Fibroblast of skin of left quadriceps (primary cell): ENCODE measurements at places on chromosomes 3 and 15.

- DNase-seq, result no peak
Observed at GRCh38 chr3:27319847-27320526, 49.2 kb downstream of the NEK10 start.

DNA sequence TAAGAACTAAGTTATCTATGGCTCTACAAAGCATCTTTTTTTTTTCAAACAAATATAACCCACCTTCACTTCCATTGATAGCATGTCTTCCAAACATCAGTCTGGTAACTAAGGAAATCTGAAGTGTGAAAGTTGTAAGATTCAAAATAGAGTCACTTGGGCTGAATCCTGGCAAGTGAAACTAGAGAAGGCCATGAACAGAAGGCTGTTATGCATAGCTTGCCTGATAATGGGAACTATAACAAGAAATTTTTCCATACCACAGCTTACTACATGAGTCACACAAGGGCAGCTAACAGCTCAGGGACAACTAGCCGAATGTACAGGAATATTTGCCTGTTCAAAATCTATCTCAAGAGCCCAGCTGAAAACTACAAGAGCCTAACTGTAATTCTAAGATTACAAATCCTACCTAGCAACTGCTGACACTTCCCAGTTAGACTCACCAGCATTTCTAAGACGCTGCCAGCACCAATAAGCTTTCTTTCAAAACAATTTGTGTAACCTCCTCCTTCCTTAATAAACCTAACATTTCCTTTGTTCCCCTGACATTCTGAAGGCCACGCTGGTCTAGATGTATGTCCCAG, 1066.5 kb downstream of the PLOD2 start:
- peak; percentile 36 for DNase-seq

DNA sequence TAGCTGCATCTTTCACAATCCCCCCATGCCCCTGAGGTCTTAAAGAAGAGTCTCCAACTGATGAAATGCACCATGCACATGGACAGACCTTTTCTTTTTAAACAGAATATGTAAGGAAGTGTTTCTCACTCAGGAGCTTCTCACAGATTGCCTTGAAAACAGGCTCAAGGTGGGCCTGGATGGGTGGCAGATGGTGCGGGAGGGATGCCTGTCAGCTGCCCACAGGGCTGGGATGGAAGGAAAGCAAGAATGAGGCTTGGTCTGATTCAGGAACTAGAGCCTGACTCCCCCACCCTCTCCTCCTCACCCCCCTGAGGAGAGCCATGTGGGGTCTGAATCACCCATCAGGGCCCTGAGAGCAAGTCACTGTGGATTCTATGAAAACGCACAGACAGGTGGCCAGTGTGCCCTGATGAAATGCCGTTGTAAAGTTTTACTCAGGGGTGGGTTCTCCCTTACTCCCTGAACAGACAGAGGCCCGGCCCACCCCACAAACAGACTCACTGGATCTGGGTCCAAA, 67.2 kb downstream of the UMPS start:
- no peak for DNase-seq

GRCh38 chr3:151301787-151302186, 14.8 kb downstream of the GPR87 start:
- DNase-seq, result peak; percentile 62

DNA sequence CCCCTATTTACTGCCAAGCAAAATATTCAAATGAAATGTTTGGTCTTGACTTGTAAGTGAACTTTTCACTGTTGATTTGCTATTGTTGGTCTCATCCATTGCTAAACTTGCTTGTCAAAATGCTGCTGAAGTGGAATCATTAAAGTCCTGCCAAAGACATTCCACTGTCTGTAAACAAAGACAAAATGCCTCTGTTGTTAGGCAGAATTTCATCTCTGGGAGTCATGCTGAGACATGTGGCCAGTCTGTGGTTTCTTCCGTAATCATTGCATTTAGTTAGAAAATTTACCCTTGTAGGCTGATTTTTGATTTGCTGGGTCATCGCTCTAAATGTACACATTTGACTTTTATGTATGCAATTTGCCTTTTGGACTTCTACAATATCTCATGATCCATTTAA, 577.7 kb downstream of the MECOM start:
- DNase-seq, result peak; percentile 86

- no peak for DNase-seq
Observed at GRCh38 chr3:139187648-139188047, 143.0 kb upstream of the PRR23C start.

- no peak for DNase-seq
Observed at GRCh38 chr3:42098171-42098570, 7.0 kb downstream of the TRAK1 start.

GRCh38 chr3:196202516-196202970, 8.7 kb downstream of the ZDHHC19 start:
- no peak for DNase-seq

- DNase-seq, result no peak
Observed at GRCh38 chr15:98896002-98896721, 111.4 kb downstream of the PGPEP1L start.

DNA sequence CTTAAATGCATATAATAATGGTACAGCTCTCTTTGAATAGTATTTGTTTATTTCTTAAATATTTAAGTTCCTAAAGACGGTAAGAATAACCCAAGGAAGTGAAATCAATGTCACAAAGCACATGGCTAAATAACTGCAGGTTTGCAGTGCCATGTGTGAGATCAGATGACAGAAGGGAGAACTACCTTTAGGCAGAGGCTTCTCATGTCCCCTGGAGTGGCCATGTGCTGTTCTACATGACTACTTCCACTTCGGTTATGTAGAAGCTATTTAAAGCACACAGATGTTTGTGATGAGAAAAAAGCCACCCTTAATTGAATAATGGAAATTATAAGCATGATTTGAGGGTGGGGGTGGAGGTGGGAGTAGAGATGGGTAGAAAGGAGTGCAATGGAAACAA, 109.1 kb downstream of the UBE3A start:
- DNase-seq, result no peak

DNA sequence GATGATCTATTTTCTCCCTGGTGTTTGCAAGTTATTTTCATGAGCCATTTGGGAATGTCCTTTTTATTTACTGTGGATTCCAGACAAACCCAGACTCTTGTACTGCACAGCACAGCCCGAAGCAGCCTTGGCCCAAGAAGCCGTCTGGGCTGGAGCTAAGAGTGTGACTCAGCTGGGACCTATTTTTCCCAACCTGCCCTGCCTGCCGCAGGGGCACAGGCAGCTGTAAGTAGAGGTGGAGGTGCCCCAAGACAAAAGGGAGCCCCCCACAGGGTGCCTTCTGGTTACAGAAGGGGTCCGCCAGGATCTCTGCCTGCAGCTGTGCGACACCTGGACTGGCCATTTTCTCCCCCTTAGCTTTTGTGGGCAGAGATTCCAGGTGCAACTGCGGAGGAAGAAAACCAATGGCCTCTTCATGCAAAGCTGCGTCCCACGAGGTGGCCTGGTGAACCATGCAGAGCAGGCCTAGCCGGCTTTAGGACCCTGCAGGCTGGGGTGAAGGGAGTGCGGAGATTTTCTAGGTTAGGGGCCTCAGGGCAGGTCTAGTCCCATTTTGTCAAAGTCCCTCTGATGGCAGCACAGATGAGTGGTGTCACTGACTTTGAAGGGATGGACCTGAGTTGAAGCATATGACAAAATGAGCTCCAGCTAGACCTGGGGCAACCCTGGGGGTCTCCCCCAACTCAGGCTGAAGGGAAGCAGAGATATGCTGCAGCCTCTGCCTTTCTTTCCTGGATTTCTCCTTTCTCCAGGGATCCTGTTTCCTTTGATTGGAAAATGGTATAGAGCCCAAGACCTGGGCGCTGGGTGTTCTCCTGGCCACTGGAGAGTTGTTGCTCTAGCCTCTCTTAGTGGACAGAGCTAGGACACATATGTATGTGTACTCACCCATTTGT, 131.2 kb downstream of the KLF13 start:
- peak; percentile 15 for DNase-seq

- no peak for DNase-seq
Observed at GRCh38 chr15:36901012-36901411, 199.3 kb downstream of the MEIS2 start.

DNA sequence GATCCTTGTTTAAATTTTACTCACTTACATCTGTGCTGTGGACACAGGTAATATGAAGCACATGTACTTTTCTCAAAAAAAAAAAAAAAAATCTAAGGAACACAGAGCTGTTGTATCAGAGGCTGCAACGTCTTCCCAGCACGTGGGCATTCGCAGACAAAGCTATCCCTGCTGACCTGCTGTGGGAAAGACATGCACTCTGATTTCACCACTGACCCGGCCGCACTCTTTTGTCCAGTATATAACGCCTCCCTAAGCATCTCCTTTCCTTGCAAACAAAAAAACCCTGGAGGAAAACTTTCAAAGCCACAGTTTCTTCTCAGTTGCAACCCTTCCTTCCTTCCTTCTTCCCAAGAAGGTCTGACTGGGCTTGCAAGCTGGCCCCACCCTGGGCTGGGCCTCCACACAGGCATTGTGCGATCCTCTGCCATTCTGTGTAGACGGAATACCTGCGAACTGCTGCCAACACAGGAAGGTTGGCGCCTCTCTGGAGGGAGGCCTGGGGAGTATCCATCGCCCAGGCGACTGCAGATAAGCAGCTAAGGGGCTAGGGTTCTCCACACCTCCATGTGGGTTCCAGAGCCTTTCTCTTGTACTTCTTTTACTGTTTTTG, 50.8 kb downstream of the SLC12A8 start:
- no peak for DNase-seq

GRCh38 chr3:9944271-9944670, 7.9 kb downstream of the PRRT3 start:
- no peak for DNase-seq

DNA sequence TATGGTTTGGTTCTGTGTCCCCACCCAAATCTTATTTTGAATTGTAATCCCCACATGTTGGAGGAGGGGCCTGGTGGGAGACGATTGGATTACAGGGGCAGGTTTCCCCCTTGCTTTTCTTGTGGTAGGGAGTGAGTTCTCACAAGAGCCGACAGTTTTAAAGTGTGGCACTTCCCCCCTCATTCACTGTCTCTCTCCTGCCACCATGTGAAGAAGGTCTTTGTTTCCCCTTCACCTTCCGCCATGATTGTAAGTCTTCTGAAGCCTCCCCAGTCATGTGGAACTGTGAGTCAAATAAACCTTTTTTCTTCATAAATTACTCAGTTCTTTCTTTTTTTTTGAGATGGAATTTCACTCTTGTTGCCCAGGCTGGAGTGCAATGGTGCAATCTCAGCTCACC, 124.9 kb downstream of the IQCH start:
- DNase-seq, result no peak
